ENCODE measurements at places on chromosomes 1 and 21.

DNA sequence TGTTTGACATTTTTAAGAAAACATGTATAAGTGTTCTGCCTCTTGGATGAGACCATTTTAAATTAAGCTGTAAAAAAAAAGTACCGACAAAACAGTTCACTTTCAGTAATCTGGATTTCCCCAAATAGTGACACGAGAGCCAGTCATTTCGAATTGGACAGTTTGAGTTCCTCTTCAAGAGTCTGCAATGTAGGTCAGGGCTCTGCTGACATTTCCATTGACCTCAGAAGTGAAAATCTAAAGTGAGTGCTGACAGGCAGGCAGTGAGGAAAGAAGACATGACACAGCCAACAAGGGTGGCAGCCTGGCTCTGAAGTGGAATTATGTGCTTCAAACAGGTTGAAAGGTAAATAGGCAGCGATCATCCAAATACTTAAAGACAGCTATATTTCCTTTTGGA is at the start of gene IL23R:
IL23R (plus strand) TSS at position 259 of the 400 bp plus-strand sequence. CDS start 1,667 bp downstream, outside the sequence.
- DNase-seq = no peak

GRCh38 chr1:56502700-56503245 is 76.6 kb downstream of the PLPP3 start:
- DNase-seq = no peak

GRCh38 chr1:209430107-209430506 is 153.4 kb upstream of the CAMK1G start:
- no peak for DNase-seq

DNA sequence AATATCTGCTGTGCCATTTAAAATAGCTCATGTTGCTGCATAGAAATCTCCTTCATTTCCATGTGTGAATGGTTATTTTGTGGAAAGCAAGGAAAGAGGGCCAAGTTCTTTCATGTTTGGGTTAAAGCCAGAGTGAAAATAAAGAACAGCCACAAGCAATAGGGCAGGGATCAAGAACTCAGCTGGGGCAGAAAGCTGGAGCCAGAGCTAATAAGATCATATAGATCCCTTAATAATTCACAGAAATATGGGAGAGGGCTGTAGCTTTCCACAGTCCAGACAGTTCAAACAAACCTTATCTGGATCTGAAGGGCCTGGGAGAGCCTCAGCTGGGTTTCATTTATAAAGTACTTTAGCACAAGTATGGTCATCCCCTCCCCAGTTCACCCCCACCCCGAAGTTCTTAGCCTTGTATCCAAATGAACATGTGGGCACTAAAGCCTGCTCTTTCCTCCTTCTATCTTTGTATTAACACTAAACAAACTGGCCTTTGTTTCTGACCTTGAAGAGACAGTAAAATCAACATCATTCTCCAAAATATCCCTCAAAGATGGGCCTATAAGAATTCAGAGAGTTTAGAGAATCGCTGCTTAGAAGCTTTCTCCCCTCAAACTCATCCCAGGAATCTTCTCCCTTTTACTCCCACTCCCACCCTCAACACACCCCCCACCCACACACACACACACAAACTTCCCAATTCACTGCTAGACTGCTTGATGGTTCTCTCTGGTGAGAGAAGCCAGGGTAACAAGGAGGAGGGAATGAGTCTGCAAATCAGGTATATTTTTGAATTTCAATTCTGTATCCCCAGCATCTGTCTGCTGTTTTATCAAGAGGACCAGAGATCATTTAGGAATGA is 41.7 kb downstream of the UTP25 start:
- no peak for DNase-seq

- no peak for DNase-seq
Observed at GRCh38 chr1:225871359-225872074, 10.7 kb downstream of the TMEM63A start.

GRCh38 chr1:230400007-230400344 is 26.2 kb downstream of the PGBD5 start:
- peak; percentile 46 for DNase-seq

- DNase-seq = no peak
Observed at GRCh38 chr21:15061279-15061678, 3.5 kb downstream of the NRIP1 start.

- no peak for DNase-seq
Observed at GRCh38 chr1:40658751-40659648, 6.5 kb downstream of the RIMS3 start.

DNA sequence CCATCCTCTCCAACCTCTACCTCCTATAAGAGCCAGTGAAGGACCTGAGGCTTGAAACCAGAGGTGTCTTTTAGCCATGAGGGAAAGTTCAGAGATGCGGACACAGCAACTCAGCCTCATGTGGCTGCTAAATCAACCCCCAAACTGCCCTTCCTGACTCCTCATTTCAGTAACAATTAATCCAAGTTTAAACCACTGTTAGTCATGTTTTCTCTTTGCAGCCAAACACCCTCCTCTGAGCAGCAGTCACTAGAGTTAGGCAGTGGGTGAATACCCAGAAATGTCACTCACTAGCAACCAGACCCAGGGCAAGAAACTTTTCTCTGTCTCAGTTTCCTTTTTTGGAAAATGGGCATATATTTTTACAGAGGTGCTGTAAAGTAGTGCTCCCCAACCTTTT is 71.2 kb downstream of the KCNJ15 start:
- no peak for DNase-seq

GRCh38 chr1:179754041-179754624 is 11.0 kb downstream of the FAM163A start:
- no peak for DNase-seq

DNA sequence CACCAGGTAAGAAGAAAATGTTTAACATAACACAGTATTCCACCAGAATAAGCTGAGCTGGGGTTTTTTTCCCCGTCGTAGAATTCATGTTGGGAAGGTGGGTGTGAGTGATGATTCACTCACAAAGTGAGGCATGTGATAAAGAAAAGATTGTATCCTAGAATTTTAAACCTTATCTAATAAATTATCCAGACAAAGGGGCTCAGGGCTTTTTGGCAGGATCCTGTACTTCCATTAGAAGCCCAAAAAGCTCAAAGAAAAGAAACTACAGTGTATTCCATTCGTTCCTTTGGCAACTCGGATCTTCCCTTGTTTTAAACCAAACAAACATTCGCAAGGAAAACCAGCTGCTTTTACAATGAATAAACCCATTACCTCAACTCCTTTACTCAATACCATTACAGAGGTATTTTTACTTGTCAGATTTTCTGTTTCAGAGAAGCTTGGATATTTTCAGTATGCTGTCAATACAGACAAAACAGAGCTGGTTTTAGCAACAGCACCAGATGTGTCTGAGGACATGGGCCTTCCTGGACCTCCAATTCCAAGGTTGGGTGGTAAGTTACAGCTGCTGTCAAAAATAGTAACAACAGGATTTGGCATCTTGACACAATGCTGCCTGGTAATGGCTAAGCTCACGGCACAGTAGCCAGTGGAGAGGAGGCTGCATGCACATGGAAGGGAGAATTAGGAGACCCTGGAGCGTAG is 159.9 kb upstream of the RUNX1 start:
- DNase-seq = no peak

GRCh38 chr21:27825035-27825434 is 858.1 kb upstream of the ADAMTS5 start:
- DNase-seq = peak; percentile 28

- no peak for DNase-seq
Observed at GRCh38 chr1:8077602-8078001, 51.5 kb upstream of the ERRFI1 start.

- no peak for DNase-seq
Observed at GRCh38 chr1:176546825-176547224, 83.8 kb downstream of the PAPPA2 start.

DNA sequence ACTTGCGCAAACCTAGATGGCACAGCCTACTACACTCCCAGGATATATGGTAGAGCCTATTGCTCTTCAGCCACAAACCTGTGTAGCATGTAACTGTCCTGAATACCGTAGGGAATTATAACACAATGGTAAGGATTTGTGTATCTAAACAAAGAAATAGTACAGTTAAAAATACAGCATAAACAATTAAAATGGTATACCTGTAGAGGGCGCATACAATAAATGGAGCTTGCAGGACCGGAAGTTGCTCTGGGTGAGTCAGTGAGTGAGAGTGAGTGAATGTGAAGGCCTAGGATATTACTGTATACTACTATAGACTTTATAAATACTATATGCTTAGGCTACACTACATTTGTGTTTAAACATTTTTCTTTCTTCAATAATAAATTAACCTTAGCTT is 99.3 kb downstream of the PLD5 start:
- DNase-seq = no peak

Measured in WTC11 (cell line).